Fibroblast of skin of abdomen (primary cell): ENCODE measurements at places on chromosomes 5 and 9.

GRCh38 chr9:33065157-33066076 lies 11.1 kb downstream of the SMU1 start:
- DNase-seq: no peak

- DNase-seq: no peak
Measured at GRCh38 chr9:128607642-128608350, 48.9 kb downstream of the DYNC2I2 start.

GRCh38 chr9:137310189-137311052 lies 8.3 kb upstream of the NRARP start:
- DNase-seq: no peak

DNA sequence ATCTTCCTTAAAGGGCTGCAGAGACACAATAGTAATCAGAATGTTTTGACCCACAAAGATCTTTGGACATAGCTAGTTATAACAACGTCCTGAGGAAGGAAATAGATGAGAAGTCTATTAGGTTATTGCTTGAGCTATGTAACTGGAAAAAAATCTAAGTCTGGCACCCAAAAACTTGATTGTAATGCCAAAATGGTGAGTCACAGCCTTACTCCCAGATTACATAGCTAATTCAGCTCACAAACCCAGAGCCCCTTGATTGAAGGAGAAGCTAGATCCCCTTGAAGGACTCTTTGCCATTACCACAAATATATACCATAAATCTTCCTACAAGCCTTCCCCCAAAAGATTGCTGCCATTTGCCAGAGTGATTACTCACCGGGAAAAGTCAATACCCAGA lies 341.8 kb upstream of the KIF2A start:
- peak; percentile 96 for DNase-seq

DNA sequence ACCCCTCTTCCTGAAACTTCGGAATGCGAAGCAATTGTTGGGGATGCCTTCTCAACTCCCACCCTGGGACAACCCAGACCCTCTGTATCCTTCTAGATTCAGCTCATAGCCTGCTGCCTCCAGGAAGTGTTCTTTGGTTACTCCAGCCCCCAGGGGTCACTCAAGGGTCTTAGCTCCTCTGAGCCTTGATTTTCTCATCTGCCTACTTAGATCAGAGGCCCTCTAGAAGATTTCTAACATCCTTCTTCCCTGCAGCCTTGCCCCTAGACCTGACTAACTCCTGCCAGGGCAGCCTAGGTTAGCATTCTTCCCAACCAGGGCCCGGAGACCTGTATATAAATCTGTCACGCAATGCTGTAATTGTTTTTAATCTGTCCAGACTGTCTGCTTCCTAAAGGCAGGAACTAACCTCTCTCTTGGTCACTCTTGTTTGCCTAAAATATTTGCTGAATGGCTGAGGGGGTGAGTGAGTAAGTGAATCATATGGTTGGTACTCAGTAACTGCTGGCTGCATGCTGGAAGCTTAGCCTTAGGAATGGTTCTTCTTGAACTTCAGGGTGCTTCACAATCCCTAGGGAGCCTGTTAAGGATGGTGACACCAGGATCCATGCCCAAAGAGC lies 8.2 kb downstream of the GALNT10 start:
- DNase-seq: peak; percentile 87

DNA sequence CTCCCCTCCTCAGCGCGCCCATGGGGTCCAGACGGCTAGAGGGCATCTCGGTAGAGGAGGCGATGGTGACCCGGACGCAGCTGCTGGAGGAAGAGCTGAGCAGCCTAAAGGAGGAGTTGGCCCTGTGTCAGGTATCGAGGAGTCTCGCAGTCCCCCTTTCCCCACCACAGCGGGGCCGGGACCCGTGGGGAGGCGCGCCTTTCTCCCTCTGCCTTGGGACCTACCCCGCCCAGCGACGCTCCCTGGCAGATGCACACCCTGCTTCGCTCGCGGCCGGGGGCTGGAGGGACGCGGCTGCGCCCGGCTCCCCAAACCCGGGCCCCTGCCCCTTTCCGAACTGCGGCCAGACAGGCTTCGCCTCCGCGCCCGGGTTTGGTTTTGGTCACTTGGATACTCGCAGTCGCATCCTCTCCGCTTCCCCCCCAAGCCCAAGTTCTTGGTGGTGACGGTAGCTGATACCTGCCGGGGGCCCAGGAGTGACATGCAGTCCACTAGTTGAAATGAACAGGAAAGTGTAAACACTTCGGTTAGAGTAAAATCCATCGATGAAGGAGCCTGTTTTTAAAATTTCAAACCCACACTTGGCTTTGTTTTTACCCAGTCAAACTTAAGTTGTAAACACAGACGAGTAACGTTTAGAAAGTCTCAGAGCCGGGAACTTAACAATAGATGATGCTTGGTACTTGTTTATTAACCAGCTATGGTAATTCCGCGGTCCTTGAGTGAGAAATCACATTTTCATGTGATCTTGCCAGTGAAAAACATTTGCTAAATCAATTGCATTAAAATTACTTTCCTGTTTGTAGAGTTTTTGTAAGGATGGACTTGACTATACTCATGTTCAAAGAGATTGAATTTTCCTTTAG lies 688 bp downstream of the CNTLN start:
- peak; percentile 61 for DNase-seq

GRCh38 chr9:132901858-132902831 lies 23.4 kb downstream of the SPACA9 start:
- DNase-seq: peak; percentile 73

- peak; percentile 37 for DNase-seq
Measured at GRCh38 chr9:115306865-115307264, 188.9 kb upstream of the TNC start.

GRCh38 chr5:15621094-15621493 lies 121.1 kb downstream of the FBXL7 start:
- DNase-seq: peak; percentile 93

- DNase-seq: no peak
Measured at GRCh38 chr5:58746321-58746720, 163.4 kb downstream of the RAB3C start.

DNA sequence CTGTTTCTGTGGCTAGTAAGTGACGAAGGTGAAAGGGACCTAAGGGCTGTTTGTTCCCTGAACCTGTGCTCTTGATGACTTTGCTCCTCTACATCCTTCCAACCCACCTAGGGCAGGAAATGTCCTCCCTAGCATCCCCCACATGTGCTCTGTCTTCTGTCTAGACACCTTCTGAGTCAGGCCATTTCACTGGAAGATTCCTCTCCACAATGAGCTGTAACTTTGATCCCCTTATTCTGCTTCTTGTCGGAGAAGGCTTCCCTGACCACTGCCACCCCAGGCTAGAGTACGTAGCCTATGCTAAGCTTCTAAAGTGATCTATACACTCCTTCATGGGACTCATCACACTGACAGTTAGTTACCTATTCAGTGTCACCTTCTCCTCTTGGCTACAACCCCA lies 21.7 kb downstream of the SPAAR start:
- peak; percentile 57 for DNase-seq

GRCh38 chr9:113410207-113410864 lies at the start of the genes C9orf43 and POLE3:
C9orf43 (plus strand) TSS chr9:113410747; CDS start chr9:113413494, 2,747 bp downstream.
POLE3 (minus strand) TSS chr9:113410675; CDS start chr9:113410293, 382 bp downstream.
- peak; percentile 96 for DNase-seq

GRCh38 chr5:133934822-133935666 lies 33.4 kb downstream of the C5orf15 start:
- no peak for DNase-seq

- no peak for DNase-seq
Measured at GRCh38 chr9:104094534-104095015, 466 bp downstream of the SMC2 start.

GRCh38 chr5:55969956-55970355 lies 24.8 kb downstream of the IL6ST start:
- DNase-seq: peak; percentile 34

- no peak for DNase-seq
Measured at GRCh38 chr5:98816582-98817222, 43.2 kb downstream of the RGMB start.

- peak; percentile 50 for DNase-seq
Measured at GRCh38 chr5:110588286-110588980, 138.0 kb downstream of the TMEM232 start.

GRCh38 chr9:127142291-127142690 lies 19.9 kb upstream of the ANGPTL2 start:
- no peak for DNase-seq

DNA sequence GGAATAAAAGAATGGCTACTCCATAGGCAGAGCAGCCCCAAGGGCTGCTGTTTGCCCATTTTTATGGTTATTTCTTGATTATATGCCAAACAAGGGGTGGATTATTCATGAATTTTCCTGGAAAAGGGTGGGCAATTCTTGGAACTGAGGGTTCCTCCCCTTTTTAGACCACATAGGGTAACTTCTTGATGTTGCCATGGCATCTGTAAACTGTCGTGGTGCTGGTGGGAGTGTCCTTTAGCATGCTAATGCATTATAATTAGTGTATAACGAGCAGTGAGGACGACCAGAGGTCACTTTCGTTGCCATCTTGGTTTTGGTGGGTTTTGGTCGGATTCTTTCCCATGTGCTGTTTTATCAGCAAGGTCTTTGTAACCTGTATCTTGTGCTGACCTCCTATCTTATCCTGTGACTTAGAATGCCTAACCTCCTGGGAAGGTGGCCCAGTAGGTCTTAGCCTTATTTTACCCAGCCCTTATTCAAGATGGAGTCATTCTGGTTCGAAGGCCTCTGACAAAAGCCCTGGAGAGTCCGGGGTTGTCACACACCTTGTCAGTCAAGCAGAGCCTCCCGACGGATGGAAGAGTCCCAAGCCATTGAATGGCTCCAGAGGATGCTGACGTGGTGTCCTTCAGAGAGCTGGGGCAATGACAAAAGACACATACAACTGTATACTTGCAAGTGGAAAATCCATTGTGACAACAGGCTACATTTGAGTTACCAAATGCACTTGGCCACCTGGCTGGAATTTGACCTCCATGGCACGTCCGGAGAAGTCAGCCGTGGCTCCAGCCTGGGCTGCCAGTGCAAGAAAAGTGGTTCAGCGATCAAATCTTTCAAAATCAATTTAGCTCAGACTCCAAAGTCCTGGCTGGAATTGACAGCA lies 67.1 kb upstream of the CLINT1 start:
- DNase-seq: no peak

DNA sequence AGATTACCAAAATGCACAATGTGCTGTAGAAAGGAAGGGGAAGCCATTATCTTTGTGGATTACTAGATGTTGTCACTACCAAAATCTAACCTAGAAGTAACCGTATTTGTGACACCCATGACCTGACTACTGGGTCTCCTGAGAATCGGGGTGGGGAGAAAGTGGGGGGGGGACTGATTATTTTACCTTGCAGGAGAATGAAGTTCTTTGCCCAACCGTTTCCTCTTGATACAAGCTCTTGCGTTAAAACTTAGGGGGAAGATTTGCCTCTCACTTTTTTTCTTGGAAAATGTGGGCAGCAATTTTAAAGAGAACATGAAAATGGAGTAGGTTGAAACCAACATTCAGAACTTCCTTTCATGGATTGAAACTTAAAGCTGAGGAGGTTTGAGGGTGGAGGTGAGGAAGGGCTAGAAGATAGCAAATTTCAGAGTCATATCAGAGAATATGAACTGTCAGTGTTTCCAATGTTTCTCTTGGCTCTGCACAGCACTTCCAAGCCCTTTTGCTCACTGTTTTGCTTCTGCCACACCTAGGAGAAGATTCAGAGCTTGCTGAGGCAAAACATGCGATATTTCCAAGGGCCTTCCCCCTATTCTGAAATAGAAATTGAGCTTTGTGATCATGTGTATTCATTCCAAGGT lies 280.8 kb downstream of the AOPEP start:
- DNase-seq: no peak

DNA sequence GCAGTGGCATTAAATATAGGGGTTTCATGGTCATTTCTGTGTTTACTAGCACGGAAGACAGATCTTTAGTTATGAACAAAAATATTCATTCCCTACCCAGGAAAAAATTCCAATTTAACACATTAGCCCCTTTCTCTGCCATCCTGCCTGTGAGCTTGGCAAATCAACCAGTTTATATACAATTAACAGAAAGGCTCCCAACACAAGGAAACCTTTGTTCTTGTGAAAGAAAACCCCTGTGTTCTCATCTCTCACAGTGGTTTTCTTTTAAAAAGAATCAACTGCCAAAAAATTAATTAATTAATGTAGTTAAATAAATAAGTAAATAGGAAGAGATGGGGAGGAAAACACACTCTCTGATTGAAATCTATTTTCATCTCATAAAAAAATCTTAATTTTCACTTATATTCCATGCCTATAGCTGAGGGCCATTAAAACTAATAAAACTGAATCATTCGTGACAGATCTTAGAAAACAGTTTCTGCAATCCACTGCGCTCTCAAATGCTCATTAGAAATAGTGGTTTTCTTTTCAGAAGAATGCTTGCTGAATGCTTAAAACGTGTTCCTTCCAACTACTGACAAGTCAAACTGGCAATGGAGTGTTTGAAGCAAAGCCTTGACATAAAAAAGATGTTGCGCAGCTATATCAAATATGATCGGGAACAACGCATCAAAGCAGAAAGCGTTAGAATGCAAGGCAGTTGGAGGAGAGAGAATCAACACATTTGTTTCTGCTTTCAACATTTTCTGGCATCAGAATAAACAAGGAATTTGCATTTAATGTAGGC lies 387.7 kb downstream of the TLR4 start:
- DNase-seq: no peak

GRCh38 chr5:180802325-180803180 lies at the start of gene MGAT1:
MGAT1 (minus strand) TSS chr5:180802806; CDS start chr5:180792971, 9,835 bp downstream.
- peak; percentile 83 for DNase-seq

DNA sequence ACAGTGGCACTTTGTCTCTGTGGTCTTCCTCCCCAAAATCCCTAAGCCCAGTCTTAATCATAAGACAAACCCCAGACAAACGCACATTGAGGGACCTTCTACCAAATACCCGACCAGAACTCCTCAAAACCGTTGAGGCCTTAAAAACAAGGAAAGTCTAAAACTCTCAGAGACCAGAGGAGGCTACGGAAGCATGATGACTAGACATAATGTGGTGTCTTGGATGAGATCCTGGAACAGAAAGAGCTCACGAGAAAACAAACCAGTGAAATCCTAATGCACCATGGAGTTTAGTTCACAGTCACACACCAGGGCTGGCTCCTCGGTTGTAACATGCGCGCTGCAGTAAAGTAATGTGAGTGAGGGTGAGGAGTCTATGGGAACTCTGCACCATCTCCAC lies 58.4 kb downstream of the OTULIN start:
- no peak for DNase-seq

- peak; percentile 91 for DNase-seq
Measured at GRCh38 chr5:84437673-84438315, 53.1 kb upstream of the EDIL3 start.

DNA sequence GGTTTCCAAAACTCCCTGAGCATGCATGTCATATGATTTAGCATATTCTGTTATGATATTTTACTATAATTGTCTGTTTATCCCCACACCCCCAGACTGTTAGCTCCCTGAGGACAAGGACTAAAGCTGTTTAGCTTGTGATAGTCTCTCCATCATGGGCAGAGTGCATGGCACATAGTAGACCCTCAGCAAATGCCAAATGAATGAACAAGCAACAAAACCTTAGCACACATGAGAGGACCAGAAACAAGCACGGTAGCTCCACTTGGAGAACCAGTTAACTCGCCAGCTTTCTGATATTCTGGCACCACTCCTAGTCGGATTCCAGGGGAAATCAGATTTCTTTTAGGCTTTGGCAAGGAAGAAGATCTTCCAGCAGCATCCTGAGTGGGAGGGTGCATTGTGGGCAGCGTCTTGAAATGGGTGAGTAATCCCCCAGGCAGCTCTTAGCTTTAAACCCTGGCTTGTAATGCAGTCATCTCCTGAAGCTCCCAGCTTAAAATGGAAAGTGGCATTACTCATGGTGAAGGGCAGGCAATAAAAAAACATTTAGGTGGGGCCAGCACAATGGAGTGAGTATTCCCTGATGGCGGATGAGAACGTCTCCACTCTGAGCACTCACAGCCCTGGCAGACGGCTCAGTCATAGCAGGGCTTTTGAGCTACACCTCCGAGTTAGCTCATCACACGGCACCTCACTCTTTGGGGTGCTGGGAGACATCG lies 41.1 kb downstream of the FGF1 start:
- peak; percentile 100 for DNase-seq

GRCh38 chr9:105308461-105309341 lies 64.2 kb downstream of the SLC44A1 start:
- no peak for DNase-seq
